G401 (cell line): ENCODE measurements at places on chromosomes 5 and 9. TPM values are rescaled to one million over a fixed set of nuclear protein-coding genes. Genes with fewer than 3 reads are reported as not detected.

DNA sequence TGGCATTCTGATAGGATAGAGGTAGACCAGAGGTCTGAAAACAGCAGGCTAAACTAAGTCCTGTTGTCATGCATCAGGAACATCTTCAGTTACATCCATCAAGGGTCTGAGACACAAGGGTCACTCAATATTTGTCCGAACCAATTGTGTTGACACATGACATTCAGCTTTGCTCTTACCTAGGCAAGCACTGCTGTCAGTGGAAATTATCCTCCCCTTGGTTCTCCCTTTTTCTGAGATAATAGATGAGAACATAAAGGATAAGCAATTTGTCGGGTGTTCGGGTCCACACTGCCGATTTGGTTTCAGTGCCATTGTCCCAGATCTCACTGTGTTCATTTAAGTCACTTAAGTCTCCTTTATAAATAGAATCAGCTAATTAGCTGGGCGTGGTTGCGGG is 148.3 kb upstream of the MSX2 start:
- DNase-seq: no peak

- no peak for DNase-seq
These were observed 105.8 kb downstream of the INVS start for GRCh38 chr9:100204796-100205195.

GRCh38 chr5:111748304-111748763 is 8.7 kb downstream of the NREP start:
- peak; percentile 30 for DNase-seq

- no peak for DNase-seq
These were observed 43.6 kb downstream of the GADD45G start for GRCh38 chr9:89648247-89649000.

GRCh38 chr9:79598562-79599345 is 27.0 kb downstream of the TLE4 start:
- DNase-seq: no peak

DNA sequence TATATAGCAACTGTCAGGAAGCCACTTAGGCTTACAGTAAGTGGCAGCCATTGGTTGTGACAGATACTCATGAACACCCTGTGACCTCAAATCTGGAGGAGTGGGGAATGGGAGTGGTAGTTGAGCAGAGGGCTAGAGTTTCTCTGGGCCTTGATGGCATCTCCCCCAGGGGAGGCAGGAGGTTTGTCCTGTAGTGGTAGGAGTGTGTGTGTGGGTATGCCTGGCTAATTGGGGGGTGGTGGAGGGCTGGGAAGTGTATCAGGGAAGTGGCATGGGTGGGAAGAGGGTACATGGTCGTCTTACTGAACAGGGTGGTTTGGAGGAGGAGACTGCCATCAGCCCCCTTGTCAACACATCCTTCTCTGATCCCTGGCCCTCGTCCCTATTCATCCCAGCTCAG is 71.5 kb downstream of the PSD2 start:
- no peak for DNase-seq

- no peak for DNase-seq
These were observed 21.0 kb upstream of the OBP2B start for GRCh38 chr9:133230093-133230492.

DNA sequence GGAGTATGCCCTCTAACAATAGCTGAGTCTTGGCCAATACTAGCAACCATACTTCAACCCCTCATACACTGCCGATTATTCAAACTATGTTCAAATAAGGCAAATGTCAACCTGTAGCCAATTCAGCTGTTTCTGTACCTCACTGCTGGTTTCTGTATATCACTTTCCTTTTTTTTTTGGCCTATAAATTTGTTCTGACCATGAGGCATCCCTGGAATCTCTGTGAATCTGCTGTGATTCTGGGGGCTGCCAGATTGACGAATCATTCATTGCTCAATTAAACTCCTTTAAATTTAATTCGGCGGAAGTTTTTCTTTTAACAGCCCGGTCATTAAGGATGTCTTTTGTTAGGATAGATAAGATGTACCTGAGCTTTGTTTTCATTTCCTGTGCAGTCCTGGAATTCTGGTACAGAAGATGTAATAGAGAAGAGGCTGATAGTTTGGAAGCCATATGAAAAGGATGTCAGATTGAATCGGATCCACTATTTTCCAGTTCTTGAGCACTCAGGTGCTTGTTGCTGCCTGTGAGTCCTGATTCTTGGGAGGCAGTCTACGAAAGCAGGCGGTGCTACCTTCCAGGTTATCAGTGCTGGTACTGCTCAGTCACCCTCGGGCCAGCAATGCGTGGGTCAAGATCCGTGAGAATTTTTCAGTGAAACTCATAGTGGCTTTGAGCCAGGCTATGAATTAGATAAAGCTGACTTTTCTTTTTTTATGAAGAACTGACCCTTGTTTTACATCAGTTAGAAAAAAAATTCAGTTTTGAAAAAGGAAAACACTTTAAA is 106.2 kb upstream of the TUT7 start:
- no peak for DNase-seq

GRCh38 chr9:135745189-135745588 is 43.2 kb downstream of the KCNT1 start:
- DNase-seq: no peak

DNA sequence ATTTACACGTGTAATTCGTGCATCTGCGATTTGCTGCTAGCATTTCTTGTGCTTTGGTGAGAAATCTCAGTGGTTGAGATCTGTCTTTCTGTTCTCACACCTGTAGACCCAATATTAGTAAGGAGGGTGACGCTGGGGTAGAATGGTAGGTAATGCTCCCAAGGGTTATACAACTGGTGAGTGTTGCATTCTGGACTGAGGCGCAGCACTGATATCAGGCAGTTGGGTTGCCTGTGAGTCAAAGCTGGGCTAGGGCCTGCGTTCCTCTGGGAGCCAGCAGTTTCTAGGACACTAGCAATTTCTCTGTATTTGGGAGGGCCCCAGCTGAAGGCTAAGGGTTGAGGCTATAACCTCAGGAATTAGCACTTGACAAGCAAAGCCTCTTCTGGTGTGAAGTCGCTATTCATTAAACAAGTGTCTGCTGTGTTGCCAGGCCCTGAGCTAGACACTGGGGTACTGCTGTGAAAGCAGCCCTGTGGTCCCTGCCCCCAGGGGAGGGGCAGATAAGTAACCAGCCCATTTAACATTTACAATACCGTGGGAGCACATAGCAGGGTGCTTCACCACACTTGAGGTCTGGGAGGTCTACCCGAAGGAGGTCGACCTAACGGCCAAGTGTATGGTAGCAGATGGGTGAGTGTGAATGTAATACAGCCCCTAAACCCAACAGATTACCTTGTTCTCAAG is 28.7 kb downstream of the LARP1 start:
- no peak for DNase-seq

- DNase-seq: no peak
These were observed 134.6 kb downstream of the PHF2 start for GRCh38 chr9:93711002-93711401.

GRCh38 chr9:128919402-128920089 is 1.2 kb upstream of the PHYHD1 start:
- DNase-seq: no peak

GRCh38 chr5:16776611-16777251 is 159.4 kb downstream of the MYO10 start:
- DNase-seq: peak; percentile 51

INSL6 gene
- total RNA-seq: not detected in 2 replicates

WNK2 gene
- 5.8 and 8.9 TPM in 2 replicates for total RNA-seq

CCL27 gene
- not detected in 2 replicates for total RNA-seq

TNFSF15 gene
- total RNA-seq: not detected in 2 replicates

FST gene
- total RNA-seq: not detected in 2 replicates

LECT2 gene
- not detected in 2 replicates for total RNA-seq

RASEF gene
- not detected in 2 replicates for total RNA-seq
